Pancreas (tissue), 10 donors: ENCODE measurements at places on chromosomes 16 and 17.

DNA sequence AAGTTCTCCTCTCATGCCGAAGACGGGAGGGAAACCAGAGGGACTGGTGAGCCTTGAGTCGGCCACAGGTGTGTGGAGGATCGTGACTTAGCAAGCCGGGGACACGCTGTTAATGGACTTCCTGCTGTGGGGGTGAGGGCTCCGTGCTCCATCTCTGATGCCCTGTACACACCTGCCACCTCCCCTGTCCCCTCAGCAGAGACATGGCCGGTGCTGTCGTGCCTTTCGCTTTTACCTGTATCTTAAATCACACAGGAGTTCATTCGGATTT is 75.9 kb upstream of the ZNF750 start:
- DNase-seq = no peak

- no peak for DNase-seq
Observed at GRCh38 chr17:17412326-17412725, 64.5 kb upstream of the MED9 start.

DNA sequence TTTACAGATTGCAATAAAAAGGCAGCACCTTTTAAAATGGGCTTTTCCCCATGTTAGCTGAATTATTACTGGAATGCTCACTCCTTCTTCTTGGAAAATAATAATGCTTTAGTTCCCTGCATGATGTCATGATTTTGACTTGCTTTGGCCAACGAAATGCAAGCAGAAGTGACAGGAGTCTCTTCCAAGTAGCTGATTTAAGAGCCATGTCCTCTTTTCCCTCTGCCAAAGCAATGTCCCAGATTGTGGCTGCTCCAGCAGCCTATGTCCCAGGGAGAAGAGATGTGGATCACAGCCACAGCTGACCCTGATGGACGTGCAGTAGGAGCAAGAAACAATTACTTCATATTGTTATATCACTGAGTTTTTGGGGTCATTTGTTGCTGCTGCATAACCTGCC is 246.6 kb downstream of the HAPSTR1 start:
- DNase-seq = no peak

GRCh38 chr16:11563493-11564040 is 23.2 kb downstream of the LITAF start:
- no peak for DNase-seq

DNA sequence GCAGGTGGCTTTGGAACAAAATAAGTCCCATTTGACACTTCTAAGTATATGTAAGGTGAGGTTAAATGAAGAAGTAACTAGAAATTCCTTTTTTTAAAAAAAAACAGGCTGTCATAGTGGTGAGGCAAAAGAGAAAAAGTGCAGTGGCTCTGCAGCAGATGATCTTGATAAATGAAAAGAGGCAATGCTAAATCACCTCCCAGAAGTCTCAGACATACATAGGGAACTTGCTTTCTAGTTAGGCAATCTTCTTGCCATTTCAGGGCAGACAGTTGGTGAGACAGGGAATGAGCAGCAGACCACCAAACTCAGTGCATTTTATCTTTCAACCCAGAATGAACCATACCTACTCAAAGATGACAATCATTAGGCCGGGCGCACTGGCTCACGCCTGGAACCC is 90.8 kb downstream of the MYO1D start:
- no peak for DNase-seq

DNA sequence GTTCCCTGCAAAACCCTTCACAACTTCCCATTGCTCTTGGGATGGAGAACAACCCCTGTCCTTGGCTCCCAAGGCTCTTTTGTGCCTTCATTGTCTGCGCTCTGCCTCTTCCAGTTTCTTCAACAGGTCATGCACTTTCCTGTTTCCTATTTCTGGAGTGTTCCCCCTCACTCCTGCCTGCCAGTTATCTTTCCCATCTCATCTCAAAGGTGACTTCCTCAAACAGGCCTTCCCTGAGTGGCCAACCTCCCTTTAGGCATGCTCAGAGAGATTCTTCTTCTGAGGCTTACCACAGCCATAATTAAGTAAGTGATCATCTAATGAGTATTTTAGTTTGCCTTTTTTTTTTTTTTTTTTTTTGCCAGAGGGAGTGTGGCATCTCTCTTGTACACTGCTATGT is 2.9 kb upstream of the CYLD start:
- no peak for DNase-seq

GRCh38 chr17:47760409-47761140 is 27.5 kb downstream of the TBX21 start:
- DNase-seq = no peak
